Stimulated activated CD4-positive, alpha-beta T cell treated with anti-CD3 and anti-CD28 coated beads, Interleukin-1b, Interleukin-23, amount 100 ng/mL, for 4 hours (primary cell): ENCODE measurements at places on chromosomes 16 and 17.

DNA sequence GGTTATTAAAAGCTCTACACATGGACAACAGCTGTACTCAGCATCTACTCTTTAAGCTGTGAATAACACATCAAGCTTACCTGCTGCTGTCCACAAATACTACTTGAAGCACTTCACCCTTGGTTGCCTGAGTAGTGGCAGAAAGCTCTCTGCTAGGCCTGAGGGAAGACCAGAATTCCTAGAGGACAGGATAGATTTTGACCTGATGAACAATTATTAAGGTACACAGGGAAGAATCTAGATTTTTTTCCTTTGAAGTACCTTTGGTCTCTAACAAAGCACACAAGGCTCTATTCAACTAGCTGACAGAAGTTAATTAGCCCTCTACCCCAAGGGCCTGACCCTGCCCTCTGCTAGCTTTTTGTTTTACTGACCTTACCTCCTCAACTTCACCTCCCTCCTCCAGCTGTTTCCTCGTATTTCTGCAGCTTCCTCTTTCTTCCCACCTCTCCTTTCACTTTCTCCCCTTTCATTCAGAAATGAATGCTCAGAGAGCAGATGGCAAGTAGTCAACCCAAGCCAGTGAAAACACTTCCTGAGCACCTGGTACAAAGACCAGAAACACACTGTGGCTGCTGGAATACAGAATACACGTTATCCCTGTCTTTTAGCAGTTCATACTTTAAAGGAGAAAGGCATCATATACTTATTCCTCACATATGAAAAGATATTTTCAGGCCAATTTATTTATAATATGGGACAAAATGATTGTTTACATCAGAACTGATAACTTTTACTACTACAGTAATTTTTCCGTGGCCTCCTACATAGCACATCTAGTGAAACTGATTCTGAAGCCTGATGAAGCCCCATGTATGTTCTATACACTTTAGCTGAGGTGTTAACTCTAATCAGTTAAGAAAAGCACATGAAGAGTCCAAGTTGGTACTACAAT lies 5.7 kb upstream of the VEZF1 start:
- no peak for DNase-seq

DNA sequence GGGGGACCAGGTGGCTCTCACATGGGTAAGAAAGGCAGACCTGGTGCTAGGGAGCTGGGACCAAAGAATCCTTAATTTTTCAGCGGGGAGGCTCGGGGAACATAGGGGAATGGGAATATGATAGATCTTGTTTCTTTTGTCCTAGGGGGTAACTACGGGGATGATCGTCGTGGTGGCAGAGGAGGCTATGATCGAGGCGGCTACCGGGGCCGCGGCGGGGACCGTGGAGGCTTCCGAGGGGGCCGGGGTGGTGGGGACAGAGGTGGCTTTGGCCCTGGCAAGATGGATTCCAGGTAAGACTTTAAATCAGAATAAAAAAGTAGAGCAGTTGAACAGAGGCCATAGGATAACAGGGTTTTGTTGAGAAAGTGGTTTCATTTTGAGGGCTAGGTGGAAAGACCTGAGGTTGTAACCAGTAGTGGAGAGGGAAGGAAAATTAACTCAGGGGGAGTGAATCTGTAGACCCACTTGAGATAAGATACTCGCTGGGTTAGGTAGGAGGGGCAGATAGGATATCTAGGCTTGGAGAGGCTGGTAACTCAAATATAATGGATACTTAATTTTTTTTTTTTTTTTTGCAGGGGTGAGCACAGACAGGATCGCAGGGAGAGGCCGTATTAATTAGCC lies 11.0 kb downstream of the FUS start:
- DNase-seq, result no peak

- DNase-seq, result no peak
Observed at GRCh38 chr17:82933911-82934310, 94.1 kb upstream of the ZNF750 start.

DNA sequence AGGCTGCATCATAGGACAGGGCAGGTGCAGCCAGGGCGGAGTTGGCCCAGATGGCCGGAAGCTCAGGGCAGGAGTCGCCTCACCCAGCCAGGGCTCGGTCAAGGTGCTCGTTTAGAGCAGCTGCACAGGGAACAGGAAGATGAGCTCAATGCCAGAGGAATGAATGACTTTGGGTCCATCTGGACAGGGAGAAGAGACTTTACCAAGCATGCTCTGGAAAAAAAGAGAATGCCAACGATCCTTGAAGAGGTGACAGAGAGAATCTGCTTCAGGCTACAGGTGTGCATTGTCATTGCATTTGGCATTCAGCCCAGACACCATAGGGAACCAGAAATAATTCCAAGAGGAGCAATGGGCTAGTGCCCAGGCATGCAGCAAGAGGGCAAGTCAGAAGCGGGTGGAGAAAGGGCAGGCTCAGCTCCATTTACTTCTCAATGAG lies 6.7 kb upstream of the MPP3 start:
- DNase-seq, result no peak

DNA sequence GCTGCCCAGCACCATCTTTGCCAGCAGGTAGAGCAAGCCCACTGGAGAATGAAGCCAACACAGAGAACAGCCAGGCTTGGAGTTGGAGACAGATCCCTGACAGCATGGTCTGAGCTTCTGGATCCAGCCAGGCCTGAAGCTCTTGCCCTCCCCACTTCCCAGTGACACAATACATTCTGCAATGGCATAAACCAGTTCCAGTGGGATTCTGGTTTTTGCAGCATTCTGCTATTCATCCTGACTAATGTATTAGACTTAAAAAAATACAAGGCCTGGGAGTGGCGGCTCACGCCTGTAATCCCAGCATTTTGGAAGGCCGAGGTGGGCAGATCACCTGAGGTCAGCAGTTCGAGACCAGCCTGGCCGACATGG lies 40.6 kb upstream of the LITAF start:
- no peak for DNase-seq

DNA sequence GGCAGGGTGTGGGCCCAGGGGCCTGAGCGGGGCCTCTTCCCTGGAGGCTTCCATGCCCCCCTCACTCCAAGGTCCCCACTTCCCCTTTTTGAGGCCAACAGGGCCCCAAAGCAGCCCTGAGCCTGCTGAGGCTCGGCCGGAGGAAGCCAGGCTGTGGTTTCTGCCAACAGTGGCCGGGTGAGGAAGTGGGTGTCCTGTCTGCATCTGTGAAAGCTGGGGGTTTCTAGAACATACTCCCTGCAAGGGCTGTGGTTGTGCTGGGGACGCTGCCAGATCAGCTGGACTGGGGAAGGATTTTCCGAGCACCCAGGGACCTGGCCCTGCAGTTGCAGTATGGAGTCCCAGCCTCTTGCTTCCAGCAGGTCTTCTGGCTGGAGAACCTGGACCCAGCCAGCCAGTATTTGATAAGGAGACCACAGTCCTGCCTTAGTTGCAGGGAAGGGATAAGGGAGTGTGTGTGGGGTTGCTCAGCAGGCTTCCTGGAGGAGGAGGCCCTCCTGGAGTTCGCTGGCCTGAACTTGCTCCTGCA lies 15.7 kb downstream of the ADCY7 start:
- DNase-seq, result no peak

- no peak for DNase-seq
Observed at GRCh38 chr17:44266402-44267164, 1.4 kb downstream of the SLC4A1 start.

DNA sequence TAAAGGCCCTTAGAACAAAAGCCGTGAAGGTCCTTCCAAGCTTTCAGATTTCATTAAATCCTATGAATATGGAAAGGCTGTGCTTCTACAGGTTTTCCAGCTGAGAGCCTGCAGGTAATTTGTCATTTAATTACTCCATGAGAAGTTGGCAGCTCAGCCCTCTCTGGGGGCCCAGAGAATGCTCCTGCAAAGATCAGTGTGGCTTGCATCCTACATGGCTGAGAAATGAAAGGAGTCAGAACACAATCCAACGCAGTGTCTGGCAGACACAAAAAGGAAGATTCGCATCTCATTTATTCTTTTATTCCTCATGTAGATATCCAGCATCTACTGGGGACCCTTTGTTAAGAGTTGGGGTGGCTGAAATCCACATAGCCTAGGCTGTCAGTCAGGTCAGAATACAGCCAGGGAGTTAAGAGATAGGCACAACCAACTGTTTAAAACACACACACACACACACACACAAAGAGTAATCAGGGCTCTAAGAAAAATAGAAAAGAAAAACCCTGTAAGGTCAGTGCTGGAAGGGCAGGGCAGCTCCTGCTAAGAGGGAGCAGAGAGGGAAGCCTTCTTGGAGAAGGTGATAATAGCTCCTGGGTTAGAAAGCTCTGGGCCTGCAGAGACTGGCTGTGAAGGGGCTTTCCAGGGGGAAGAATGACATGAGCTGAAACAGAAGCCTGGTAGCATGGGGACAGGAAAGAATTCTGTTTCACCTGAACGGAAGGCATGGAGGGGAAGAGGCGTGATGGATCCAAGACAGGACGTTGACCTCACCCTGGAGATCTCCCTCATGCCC lies 46.9 kb upstream of the WSCD1 start:
- no peak for DNase-seq

GRCh38 chr16:72924927-72925630 lies 122.8 kb downstream of the ZFHX3 start:
- no peak for DNase-seq

DNA sequence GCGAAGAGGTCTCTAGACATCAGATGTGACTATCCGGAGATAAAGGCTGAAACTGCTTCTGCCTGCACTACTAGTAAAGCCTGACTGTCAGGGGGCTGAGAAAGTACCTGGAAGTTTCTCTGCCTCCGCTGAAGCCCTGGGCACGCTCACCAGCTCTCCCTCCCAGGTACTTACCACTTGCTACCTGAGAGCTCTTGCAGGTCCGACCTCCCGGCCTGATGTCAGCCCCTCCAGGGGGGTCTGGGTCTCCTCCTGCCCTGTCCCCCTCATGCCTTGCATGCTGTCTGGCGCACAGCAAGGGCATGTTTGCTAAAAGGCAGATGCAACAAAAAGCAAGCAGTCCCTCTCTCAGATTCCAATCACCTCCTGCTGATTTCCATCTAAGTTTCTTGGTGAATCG lies 17.4 kb downstream of the ZDHHC7 start:
- no peak for DNase-seq

GRCh38 chr17:73625006-73625405 lies 19.2 kb downstream of the SDK2 start:
- DNase-seq, result no peak

GRCh38 chr17:57714665-57715180 lies 30.4 kb downstream of the CCDC182 start:
- DNase-seq, result no peak

DNA sequence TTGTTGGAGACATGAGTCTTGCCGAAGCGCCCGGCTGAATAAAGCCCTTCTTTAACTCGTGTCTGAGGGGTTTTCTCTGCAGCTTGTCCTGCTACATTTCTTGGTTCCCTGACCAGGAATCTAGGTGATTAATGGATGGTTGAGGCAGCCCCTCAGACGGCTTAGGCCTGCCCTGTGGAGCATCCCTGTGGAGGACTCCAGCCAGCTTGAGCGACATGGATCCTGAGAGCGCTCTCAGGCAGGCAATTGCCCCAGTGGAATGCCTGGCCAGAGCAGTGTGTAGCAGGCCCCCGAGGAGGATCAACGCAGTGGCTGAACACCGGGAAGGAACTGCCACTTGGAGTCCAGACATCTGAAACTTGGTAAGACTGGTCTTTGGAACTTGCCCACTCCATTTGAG lies 17.3 kb upstream of the ENDOV start:
- DNase-seq, result no peak

DNA sequence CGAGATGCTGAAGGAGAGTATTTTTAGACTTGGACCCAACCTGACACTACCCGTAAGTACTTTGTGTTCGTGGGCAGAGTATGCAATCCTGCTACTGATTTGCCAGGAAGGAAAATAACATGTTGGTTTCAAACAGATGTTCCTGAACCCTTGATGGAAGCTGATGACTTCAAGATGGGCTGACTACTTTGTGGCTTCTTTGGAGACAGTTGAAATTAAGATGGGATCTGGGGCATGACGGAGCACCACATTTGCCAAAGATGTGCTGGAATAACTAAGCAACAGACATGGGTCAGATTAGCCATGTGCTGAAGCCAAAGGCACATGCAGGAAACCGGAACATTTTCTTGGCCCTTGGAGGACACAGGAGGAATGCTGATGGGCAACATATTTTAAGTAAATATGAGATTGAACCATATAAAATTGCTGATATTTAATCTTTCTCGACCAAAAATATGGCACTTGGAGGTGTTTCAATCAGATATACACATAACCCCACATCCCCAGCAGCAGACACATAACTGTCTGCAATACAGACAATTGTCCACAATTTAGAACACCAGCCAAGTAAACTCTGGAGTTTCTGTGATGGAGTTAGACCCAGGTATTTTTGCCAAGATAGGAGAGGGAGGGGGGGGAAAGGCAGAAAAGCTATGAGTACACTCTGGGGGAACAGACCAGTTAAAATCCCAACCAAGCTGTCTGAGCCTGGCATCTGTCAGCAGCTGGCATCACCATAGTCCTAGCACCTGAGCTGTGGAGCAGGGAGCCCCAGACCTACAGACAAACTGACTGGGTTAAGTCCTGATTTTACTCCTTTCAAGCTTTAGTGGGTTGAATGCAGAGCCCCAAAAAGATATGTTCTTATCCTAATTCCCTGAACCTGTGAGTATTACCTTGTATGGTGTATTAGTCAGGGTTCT lies 329.4 kb upstream of the CDH5 start:
- DNase-seq, result no peak

DNA sequence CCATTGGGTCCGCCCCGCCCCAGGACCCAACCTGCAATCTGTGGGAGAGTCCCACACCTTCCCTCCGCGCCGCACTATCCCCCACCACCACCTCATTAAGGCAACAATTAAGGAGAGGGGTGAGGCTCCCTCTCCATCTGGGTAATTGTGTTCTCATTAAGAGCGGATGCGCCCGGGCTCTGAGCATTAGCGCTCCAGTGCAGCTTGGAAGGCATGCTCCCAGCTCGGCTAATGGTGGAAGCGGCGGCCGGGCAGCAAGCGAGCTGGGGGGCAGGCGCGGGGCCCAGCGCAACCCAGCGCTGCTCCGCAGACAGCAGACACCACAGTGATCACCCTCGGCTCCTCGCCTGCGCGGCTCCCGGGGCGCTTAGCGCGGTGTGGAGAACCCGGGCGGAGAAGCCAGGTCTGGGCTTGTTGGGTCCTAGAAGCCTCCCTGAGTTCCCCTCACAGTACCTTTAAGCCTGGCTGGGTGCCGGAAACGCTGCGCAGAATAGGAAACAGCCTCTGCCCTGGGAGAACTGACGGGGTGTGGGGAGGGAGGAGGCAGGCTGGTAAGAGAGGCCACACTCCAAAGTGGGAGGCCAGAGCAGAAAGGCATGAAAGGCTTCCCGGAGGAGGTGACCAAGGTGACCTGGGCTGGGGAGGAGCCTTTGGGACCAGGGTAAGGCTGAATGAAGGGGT lies 6.4 kb downstream of the CBLN1 start:
- no peak for DNase-seq
